ENCODE measurements at places on chromosomes 16 and 17.

GRCh38 chr17:29585080-29585751, 4.2 kb downstream of the GIT1 start:
- no peak for DNase-seq

GRCh38 chr16:59296888-59297287, 562.8 kb upstream of the GOT2 start:
- no peak for DNase-seq

- DNase-seq = no peak
Observed at GRCh38 chr16:81617021-81617346, 162.1 kb upstream of the PLCG2 start.

- no peak for DNase-seq
Observed at GRCh38 chr16:82459580-82460256, 167.1 kb upstream of the CDH13 start.

DNA sequence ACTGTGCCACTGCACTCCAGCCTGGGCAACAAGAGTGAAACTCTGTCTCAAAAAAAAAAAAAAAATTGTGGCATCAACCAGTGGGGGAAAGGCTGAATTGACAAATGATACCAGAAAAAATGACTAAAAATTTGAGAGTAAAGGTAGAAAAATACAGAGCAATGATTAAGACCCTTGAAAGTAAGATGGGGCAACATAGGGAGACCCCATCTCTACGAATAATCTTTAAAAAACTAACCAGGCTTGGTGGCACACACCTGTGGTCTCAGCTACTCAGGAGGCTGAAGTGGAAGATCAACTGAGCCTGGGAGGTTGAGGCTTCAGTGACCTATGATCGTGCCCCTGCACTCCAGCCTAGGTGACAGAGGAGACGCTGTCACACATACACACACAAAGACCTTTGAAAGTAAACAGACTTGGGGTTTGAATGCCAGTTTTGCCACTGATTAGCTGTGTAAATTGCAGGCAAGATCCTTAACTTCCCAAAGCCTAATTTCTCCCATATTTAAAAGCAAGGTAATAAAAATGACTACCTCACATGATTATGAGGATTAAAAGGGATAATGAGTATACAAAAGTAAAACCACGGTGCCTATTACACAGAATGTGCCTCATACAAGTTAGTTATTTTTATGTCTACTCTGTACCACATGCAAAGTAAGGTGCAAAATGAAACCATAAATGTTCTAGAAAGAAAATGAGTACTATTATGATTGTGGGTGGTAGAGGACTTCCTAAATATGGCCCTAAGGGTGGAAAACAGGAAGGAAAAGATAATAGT, 21.7 kb upstream of the PAFAH1B1 start:
- no peak for DNase-seq

- DNase-seq = no peak
Observed at GRCh38 chr16:67116388-67117311, 6.9 kb downstream of the PHAF1 start.

DNA sequence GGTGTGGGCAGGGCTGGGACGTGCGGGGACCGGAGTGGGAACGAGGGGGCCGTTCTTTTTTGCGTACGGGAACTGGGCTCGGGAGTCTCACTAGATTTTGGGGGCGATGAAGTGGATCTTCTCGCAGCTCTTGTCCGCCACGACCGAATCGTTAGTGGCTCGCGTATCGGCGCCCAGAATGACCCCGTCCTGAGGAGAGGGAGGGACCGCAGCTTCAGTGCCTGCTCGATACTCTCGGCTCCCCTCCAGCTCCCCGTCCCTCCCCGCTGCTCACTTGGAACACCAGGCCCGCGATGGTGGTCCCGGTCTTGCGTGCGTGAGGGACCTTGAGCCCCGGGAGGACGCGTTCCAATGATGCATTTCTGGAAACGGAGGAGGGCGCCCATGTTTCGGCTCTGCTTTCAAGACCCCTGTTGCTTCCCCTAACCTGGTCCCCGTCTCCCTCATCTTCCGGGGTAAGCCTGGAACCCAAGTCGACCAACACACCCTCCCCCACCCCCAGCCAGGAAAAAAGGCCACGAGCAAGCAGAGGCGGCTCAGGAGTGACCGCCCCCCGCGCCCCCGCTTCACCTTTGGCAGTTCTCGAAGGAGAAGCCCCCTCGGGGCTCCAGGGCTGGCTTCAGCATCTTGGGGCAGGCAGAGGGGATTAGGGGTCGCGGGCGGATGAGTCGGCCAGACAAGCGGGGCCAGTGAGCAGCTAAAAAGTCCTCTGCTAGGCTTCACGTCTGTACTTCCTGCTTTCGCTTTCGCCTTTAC, at the start of gene PSMB10:
TSS of gene PSMB10 (minus strand) at position 727 of the 756 bp plus-strand sequence. CDS start at position 626, 101 bp downstream.
- DNase-seq = no peak

DNA sequence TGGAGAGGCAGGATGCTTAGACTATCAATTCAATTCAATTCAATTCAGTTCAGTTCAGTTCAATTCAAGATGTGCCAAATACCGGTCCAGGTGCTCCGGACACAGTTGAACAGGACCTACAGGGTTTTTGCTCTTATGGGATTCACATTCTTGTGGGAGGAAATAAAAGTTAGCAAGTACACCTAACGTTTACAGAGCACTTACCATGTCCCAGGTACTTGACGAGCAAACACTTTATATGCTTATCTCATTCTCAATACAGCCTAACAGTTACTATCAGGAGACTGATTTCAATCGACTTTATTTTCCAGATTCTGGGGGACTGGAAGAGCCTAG, 467 bp upstream of the GDE1 start:
- no peak for DNase-seq

DNA sequence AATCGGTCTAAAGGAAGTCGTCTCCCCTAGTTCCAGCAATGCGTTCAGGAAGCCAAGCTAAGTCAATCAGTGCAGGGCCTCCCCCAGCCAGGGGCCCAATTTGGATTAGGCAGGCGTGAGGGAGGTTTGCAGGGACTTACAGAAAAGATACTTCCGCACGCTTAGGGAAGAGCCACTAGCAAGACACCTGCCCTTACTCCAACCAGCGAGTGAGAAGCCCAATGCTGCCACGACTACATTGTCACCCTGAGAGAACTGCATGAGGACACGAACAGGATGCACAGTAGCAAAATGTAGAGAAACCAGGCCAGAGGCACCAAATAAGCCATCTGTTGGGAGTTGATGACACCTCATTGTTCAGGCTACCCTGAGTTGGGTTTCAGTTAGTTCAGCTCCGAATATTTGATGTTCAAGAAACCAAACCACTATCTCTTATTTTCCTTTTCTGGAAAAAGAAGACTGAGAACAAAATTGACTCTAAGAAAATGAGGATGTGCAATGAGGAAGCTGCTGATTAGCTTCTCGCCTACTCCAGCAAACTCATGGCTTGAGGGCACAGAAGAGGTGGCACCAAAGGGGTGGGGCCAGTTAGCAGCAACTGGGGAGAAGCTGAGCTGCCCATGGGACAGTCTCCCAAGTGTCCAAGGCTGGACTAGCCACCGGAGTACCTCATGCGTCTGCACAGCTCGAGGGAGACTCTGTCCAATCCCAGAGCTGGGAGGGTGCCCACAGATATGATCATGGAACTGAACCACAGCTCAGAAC, 29.3 kb downstream of the TK2 start:
- DNase-seq = no peak
